ENCODE measurements at places on chromosomes 11 and 22.

DNA sequence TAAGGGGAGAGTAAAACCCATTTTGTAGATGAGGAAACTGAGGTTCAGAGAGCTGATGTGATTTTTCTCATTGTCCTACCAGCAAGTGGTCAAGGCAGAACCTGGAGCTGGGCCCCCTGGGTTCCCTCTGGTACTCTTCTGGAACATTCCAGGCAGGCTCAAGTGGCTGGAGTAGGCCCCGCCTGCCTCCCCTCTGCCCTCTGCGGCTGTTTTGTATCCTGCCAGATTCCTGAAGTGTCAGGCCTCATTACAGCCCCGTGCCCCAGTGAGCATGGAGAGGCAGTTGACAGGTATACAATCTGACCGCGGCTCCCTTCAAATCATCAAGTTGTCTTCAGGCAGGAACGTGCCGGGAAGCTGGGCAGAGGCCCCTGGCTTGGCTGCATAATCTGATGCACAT, 94.6 kb upstream of the CD82 start:
- no peak for DNase-seq

DNA sequence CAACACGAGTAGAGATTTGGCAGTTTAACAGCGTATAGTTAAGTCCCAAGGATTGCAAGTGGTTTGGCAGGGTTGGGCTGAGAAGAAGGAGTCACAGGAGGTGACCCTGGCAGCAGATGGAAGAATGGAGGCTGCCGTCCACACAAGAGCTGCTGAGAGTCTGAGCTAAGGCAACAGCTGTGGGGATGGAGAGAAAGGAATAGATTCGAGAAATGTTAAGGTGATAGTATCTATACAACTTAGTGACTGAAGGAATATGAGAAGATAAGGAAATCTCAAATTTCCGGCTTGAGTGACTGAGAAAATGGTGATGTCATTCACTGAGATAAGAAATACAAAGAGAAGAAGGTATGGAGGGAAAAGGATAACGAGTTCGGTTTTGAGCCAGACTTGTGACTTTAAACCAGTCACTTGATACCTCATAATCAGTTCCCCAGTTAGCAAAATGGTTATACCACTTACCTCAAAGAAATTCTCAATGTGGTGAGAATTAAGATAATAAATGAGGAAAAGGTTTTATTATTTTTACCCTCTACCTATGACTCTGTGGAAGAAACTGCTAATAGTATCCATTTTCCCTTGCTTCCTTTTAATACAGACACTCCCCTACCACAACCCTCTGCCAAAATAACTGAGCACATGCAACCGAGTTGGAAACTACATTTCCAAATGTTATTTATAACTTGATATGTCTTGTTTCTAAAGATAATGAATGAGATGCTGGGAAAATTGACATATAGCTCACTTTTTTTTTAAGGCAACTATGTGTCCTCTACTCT, 30.7 kb downstream of the FAM168A start:
- no peak for DNase-seq

GRCh38 chr22:39808081-39808480, 85.5 kb downstream of the ENTHD1 start:
- no peak for DNase-seq

DNA sequence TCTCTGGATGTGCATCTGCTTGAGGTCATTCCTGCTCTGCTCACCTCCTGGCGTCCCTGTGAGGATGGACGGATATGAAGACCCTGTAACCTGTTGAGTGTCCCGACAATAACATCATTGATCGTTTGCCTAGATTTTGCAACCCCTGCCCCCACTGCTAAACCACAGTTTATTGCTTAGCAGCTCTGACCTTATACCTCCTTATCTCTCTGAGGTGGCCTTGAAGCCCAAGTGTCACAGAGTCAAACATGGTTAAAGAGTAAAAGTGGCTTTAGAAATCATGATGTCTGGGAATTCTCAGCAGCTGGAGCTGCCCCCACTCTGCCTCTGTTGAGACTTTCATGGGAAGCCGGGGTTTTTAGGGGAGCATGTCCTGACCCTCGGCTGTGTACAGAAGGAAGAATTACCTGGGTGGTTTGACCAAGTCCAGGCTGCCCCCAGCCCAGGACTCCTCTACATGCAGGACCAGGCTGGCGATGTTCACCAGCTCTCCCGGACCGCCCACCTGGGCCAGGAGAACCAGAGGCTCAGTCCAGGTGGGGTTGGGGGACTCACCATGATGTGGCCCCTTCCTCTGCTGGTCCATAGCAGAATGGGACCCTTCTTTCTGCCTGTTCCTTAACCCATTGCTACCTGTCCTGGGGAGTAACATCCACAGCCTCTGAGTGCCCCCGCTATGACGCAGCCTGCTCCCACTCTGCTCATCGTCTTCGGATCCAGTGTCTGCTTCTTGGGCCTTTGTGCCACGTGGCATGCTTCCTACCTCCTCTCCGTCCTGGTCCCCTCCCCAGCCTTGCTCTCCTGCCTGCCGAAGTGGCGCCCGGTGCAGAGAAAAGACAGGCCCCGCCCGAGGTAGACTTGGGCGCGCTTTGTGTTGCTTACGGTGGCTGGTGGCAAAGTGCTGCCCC, 33.4 kb upstream of the FTH1 start:
- DNase-seq, result no peak

DNA sequence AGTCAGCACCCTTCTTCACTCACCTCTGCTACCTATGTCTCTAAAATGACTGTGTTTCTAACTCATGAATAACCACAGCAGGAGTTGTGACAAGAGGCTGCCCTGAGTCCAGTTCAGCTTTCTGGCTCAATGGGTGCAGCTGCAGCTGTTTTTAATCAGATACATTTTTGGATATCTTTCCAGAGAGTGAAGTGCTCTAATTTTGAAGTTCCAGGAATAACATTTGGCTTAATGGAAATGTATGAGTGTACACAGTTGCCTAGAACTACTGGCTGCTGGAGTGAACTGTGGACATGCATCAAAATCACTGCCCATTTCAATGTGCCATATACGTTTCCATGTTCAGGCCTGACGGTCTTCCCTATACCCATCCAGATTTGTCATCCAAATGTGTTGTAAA, 769.5 kb upstream of the ANO3 start:
- DNase-seq, result no peak

- no peak for DNase-seq
Measured at GRCh38 chr11:78773077-78773476, 198.4 kb upstream of the NARS2 start.

DNA sequence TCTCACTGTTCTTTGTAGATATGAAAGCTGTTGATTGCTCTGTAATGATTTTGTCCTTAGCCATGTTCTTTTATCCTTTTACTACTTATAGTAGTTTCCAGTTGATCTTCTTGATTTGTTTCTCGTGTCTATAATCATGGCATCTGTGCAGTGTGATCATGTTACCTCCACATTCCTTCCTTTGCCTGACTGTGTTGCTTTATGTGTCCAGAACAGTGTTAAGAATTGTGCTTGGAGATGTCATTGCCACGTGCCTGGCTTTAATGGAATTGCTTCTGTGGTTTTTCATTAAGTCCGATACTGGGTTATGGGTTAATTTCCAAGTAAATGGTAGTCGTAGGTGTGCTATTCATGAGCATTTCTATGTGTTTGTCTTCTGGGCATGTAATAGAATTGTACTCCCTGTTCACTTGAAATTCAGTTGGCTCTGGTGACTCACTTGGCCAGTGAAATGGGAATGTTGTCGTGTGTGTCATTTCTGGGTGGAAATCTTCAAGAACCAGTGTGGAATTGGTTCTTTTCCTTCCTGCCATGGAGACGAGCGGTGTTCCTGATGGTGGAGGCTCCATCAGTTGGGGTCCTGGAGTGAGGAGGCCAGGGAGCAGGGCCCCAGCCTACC, 6.8 kb downstream of the GTSE1 start:
- DNase-seq, result no peak

GRCh38 chr11:35838071-35838470, 105.8 kb upstream of the LDLRAD3 start:
- DNase-seq, result no peak

- DNase-seq, result no peak
Measured at GRCh38 chr22:43007519-43008102, 7.3 kb downstream of the PACSIN2 start.

DNA sequence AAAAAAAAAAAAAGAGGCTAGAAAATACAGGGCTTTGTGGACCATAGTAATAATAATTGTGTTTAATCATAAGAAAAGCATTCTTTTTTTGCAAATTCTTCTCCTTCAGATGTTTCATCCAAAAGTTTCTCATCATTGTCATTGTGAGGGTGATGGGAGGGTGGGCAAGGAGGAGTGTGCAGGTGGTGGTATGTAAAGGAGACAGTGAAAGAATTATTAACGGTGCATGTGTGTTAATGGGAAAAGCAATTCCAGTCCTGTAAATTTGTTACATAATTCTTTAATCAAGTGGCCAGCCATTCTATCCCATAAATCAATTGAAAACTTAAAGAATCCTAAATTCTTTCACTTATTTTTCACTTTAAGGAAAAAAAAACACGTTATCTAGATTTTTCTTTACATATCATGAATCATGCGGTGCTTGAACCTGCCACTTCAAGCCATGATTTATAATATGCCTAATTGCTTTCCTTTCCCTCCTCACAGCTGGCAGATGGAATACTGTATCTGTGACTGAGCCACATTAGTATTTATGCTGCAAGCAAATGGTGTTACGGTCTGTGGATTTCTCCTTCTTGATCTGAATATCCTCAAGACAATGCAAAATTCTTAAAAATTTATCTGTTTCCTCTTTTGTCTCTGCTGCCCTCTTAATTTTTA, 318.5 kb downstream of the JRKL start:
- peak; percentile 45 for DNase-seq

- no peak for DNase-seq
Measured at GRCh38 chr11:9462806-9463537, 2.2 kb downstream of the ZNF143 start.

DNA sequence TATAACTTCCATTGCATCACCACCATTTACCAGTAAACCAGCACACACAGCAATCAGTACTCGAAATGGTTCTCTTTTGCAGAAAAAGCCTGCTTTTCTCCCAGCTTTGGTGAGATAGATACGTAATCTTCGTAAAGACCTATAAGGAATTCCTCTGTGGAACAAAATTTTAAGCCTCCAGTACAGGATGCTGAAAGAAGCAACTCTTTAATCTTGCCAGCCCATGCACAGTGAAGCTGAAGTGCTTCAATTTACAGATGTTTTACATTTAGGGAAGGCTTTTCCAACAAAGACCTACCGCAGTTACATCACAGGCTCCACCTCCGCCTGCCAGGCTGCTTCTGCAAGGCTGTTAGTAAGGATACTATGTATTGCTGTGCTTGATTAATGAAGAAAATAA, 1.9 kb downstream of the ELMOD1 start:
- no peak for DNase-seq

- no peak for DNase-seq
Measured at GRCh38 chr11:95371153-95371552, 140.2 kb upstream of the SESN3 start.

DNA sequence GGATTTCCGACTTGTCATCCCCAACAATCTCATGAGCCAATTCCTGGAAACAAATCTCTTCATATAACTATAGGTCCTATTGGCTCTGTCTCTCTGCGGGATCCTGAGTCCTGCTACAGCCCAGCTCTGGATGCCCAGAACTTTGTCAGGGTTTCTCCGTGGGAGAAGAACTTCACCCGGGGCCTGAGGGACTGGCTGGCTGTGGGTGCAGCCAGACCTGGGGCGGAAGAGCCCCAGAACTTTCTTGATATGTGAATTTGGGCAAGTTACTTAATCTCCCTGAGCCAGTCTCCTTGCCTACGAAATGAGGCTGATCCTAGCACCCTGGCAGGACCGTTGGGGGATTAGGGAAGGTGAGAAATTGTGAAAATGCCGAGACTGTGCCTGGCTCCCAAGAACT, 6.6 kb upstream of the TRIM29 start:
- no peak for DNase-seq

DNA sequence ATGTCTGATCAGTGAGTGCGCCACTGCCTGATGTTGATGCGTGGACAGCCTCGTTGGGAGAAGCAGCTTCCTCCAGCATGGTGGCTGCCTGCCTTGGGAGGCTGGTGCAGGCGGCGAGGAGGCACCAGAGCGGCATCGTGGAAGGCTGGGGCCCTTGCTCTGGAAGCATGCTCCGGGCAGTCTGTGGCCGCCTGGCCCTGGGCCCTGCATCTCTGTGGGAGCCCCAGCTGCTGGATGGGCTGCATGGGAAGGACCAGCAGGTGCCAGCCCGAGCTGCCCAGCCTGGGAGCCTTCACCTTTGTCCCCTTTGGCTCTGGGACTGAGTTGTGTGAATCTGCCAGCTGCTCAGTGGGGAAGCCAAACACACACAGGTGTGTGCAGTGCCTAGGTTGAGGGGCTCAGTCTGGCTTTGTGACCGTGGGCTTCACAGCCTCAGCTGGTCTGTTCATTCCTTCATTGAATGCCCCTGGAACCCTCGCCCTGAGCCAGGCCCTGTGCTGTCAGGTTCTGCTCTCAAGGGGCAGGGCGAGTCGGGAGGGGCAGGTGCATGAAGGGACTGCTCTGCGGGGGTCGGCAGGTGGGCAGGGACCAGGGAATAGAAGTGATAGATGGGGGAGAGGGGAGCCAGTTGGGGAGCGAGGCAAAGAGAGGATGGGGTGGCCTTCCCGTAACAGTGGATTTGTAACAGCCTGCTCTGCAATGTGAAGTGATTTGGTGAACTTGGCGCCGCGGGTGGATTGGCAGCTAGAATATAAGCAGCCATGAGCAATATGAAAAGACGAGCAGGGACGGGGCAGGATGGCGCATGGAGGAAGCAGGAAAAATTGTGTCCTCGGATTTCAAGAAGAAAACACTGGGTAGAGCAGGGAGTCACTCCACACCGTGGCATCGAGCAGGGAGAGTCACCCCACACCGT, 354.2 kb downstream of the TBC1D22A start:
- no peak for DNase-seq

GRCh38 chr22:19107730-19108074, 14.5 kb downstream of the DGCR2 start:
- no peak for DNase-seq

GRCh38 chr11:86916330-86916729, 38.9 kb downstream of the FZD4 start:
- no peak for DNase-seq

DNA sequence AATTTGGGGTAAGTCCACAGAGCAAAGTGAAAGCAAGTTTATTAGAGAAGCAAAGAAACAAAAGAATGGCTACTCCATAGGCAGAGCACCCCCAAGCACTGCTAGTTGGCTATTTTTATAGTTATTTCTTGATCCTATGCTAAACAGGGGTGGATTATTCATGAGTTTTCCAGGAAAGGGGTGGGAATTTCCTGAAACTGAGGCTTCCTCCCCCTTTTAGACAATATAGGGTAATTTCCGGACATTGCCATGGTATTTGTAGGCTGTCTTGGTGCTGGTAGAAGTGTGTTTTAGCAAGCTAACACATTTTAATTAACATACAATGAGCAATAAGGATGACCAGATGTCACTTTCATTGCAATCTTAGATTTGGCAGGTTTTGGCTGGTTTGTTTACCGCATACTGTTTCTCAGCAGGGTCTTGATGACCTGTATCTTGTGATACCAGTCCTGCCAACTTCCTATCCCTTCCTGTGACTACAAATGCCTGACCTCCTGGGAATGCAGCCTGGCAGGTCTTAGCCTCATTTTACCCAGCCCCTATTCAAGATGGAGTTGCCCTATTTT, 937 bp upstream of the C1QTNF6 start:
- DNase-seq, result no peak

GRCh38 chr22:36940676-36941075, 27.2 kb downstream of the CSF2RB start:
- no peak for DNase-seq

GRCh38 chr11:76670485-76671236, at the start of gene LRRC32:
TSS of gene LRRC32 (minus strand) at chr11:76670747. CDS start at chr11:76665954, 4,793 bp downstream.
- no peak for DNase-seq

GRCh38 chr11:61968758-61969390, 1.4 kb upstream of the FTH1 start:
- DNase-seq, result no peak
